ENCODE measurements at places on chromosomes 16 and 17.

DNA sequence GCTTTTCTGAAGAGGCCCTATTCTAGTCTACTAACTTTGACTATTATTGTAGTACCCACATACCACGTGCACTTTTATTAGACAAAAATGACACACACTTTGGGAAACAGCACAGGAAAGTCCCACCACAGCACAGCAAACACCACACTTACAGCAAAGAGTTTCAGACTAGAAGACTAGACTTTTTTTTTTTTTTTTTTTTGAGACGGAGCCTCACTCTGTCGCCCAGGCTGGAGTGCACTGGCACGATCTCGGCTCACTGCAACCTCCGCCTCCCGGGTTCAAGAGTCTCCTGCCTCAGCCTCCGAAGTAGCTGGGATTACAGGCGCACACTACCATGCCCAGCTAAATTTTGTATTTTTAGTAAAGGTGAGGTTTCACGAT is 20.1 kb downstream of the YWHAE start:
- no peak for DNase-seq

DNA sequence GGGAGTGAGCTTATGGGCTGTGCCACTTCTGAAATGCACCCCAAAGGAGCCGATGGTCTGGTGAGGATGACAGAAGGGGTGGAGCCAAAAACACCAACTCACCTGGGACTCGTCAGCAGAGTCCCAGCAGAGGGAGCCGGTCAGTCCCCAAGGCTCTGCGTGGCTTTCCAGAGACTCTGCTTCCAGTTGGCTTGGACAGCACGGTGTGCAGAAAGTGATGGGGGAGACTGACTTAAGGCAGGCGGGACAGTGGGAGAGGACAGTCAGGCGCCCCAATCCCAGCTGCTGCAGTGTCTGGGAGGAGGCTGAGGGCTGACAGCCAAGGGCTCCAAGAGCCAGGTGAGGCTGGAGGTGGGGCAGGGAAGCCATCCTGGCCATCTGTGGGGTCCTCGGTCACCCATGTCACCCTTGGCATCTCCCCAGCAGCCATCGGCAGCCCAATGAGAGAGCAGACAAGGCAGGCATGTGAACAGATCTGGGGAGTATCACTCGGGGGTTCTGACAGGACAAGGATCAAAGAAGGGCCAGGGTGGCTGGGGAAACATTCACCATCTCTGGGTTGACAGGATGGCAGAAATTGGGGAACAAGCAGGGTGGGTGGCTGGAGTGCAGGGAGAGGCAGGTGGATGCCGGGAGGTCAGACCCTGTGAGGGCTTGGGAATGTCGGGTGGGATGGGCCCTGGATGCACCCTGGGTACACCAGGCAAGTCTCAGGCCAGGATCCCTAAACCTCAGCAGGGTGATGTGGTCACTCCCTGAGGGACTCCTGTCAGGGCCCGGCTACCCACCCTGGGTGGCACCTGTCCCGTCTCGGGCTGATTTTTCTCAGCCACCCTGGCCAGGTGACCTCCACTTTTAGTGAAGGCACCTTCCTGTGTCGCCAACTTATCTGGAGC is 8.9 kb upstream of the KRTAP17-1 start:
- no peak for DNase-seq

DNA sequence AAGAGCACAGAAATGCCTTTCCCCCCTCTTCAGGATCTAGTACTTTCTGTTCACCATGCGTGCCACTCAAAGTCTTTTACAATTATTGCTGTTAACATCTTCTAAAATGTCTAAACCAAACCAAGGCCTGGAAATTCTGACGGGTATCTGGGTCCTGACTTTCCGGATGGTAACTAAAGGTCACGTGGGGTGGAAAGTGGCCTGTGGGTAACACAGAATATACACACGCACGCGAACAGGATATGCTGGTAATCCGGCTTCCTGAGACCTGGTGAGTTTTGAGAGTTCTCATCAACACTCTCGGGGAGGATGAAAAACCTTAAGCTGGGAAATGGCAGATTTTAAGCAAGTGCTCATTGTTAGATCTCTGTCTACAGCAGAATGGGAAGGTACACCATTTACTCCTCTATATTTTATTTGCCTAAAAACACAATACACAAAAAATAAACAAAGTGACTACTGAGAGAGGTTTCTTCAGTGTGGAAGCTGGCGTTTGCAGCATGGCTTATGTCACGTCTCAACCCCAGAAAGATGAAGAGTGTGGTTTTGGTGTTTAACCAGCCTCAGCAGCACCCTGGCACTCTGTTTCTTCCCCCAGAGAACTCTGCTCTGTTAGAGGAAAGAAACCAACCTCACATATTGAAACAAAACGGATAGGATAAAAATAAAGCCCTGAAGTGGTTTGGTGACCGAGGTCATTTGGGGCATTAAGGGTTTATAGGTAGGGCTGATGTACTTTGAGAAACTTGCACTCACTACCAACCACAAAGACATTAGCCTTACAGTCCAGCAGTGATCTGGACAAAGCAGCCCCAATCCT is 37.3 kb downstream of the SMG6 start:
- DNase-seq, result no peak

GRCh38 chr16:72889616-72890582 is 158.0 kb downstream of the ZFHX3 start:
- DNase-seq, result no peak

- DNase-seq, result no peak
Observed at GRCh38 chr17:74455025-74455545, 11.3 kb upstream of the CD300A start.

- no peak for DNase-seq
Observed at GRCh38 chr16:21235199-21235585, 1.7 kb downstream of the ANKS4B start.

DNA sequence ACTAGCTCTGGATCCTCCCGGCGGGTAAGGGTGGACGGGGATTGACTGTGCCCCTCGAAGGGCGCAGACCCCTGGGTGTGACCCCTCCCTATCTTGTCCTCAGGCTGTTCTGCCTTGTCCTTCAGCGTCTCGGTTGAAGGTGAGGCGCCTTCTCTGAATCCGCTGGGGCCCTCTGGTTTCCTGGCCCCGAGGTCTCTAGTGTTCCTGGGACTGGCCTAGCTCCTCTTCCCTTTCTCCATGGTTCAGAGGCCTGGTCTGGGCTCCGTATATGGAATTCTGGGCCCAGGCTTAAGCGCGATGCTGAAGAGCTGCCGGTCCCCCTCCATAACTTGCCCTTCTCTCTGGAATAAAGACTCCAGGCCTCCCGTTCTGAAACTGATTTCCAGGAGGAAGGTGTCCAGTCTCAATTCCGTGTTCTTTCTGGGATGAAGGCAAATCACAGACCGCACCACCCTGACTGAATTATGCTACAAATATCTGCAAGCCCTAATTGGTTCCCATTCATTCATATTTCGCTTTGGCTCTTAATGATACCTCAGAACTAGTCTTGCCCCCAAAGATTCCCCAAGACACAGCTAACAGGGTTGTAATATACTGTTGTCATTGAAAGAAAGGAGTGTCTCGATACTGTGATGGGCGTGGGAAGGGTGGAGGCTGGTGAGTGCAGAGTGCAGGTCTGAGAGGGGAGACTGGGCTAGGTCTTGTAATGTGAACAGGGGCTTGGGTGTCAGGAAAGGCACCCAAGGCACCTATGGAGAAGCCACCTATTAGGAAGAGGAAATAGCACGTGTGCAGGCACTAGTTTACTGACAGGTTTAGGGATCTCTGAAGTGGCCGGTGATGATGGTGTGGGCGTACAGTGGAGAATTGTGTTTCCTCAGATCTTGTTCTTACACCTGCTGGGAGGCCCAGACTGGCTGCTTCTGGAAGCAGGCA is 851 bp downstream of the EDC4 start:
- DNase-seq, result no peak

DNA sequence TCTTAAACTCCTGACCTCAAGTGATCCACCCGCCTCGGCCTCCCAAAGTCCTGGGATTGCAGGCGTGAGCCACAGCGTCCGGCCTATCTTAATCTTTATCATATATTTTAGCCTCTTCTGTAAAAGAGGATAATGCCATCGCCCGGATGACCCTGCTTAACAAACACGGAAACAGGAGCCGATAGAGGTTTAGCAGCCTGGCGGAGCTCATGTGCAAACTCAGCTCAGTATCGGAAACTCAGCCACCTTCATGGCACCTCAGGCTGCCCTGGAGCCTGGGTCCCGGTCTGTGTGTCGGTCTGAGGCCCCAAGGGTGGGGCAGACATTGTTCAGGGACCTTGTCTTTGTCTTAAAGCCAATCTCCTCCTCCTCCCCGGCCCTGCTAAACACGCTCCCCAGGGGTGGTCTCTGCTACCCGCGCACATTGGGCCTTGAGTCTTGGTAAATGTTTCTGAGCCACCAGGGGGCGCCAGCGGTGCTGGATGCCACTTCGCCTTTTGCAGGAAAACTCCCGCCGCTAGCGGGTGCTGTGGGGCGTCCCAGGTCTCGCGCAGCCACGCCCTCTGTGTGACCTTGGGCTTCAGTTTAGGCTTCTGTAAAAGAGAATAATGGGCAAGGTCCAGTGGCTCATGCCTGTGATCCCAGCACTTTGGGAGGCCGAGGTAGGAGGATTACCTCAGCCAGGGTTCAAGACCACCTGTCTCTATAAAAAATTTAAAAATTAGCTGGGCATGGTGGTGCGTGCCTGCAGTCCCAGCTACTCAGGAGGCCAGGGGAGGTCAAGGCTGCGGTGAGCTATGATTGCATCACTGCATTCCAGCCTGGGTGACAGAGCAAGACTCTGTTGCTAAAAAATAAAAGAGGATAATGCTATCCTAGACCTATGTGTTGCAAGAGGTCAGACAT is 2.7 kb downstream of the CETP start:
- DNase-seq, result peak; percentile 95

GRCh38 chr16:84889066-84889465 is 69.3 kb downstream of the CRISPLD2 start:
- no peak for DNase-seq

DNA sequence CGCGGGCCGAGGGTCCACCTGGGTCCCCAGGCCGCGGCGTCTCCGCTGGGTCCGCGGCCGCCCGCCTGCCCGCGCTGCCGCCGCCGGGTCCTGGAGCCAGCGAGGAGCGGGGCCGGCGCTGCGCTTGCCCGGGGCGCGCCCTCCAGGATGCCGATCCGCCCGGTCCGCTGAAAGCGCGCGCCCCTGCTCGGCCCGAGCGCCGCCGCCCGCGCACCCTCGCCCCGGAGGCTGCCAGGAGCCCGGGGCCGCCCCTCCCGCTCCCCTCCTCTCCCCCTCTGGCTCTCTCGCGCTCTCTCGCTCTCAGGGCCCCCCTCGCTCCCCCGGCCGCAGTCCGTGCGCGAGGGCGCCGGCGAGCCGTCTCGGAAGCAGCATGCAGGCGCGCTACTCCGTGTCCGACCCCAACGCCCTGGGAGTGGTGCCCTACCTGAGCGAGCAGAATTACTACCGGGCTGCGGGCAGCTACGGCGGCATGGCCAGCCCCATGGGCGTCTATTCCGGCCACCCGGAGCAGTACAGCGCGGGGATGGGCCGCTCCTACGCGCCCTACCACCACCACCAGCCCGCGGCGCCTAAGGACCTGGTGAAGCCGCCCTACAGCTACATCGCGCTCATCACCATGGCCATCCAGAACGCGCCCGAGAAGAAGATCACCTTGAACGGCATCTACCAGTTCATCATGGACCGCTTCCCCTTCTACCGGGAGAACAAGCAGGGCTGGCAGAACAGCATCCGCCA is 504 bp downstream of the FOXC2 start:
- no peak for DNase-seq

- DNase-seq, result no peak
Observed at GRCh38 chr16:12157517-12158093, 181.1 kb downstream of the SNX29 start.

- no peak for DNase-seq
Observed at GRCh38 chr16:3514621-3515020, 13.8 kb downstream of the CLUAP1 start.

DNA sequence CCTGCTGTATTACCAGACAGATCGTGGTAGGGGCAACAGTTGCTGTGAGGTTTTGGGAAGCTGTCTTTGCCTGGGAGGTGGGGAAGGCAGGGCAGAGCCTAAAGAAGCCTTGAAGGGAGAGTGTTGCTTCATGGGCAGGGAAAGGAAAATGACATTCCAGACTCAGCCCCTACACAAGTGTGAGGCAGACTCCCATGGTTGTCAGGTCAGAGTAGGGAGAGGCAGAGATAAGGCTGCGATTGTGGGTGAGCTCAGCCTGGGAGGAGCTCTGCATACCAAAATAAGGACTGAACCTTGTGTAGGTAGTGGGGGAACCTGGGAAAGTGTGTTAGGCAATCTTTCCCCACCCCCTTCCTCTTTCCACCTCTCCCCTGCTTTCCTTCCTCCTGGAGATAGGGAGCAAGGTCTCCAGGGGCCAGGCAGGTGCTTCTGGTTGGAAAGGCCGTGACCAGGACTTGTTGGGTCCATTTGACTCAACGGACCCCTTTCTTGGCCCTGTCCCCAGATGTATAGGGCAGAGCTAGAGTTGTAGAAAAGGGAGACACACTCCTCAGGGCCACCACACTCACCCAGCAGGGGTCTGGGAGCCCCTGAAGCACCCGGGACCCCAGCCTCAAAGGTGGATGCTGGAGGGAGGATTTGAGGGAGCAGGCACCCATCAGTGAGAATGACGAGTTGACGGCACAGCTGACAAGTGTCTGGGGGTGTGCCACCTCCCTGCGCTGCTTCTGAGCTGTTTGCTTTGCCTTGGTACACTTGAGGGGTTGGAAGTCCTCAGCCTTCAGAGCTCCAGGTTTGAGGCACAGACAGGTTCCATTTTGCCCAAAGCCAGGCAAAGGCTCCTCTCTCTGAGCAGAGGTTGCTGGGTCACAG is 18.5 kb upstream of the TOB1 start:
- DNase-seq, result no peak

DNA sequence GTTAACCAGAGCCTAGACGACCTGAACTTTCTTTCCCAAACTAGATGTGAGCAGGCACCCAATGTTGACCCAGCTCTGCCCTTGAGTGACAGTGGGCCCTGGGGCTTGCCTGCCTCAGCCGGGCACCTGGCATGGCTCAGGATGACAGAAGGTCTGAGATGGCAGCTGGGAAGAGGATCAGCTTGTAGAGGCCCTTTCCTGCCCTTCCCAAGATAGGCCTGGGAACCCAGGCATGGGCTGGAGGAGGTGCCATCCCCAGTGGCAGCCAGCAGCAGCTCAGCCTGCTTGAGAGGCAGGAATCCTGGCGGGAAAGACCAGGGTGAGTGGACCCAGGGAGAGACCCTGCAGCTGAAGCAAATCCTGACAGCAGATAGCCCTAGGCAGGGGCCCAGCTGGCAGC is 59.1 kb downstream of the PIPOX start:
- no peak for DNase-seq

DNA sequence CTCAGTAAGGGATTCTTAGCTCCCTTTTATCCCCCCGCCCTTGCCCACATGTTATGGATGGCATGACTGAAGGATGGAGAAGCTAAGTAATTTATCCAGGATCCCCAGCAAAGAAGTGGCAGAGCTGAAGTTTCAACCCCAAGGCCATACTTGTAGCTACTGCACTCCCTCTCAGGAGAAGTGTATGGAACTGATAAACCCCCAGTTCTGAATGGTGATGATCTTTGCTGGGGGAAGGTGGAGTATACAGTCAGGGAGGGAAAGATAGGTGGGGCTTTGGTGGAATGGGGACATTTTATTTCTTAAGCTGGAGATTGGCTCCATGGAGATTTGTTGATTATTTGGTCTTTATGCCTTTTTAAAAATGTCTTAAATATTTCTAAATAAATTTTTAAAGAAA is 58.3 kb downstream of the TNRC6C start:
- DNase-seq, result no peak
